Trophoblast cell (in vitro differentiated cells and primary cell): ENCODE measurements at places on chromosomes 4 and X.

GRCh38 chrX:111504941-111505340 is 6.5 kb upstream of the SERTM2 start:
- no peaks in the 10 kb centered on the region for H3K27me3 ChIP-seq
- H3K27ac ChIP-seq, result no peak overlapping the region
- no peak overlapping the region for H3K4me3 ChIP-seq
- no peaks in the 10 kb centered on the region for H3K36me3 ChIP-seq

GRCh38 chrX:68833855-68834331 is 5.1 kb downstream of the EFNB1 start:
- H3K27me3 ChIP-seq, result peaks cover 10% of the 10 kb centered on the region
- no peaks in the 10 kb centered on the region for H3K4me1 ChIP-seq
- peak; percentile 17 for DNase-seq

GRCh38 chr4:122536001-122536400 is 79.5 kb upstream of the IL2 start:
- H3K4me1 ChIP-seq, result no peaks in the 10 kb centered on the region
- H3K27me3 ChIP-seq, result no peaks in the 10 kb centered on the region
- no peak overlapping the region for H3K4me3 ChIP-seq
- no peak for DNase-seq
- no peaks in the 10 kb centered on the region for H3K36me3 ChIP-seq
- no peak overlapping the region for H3K27ac ChIP-seq

DNA sequence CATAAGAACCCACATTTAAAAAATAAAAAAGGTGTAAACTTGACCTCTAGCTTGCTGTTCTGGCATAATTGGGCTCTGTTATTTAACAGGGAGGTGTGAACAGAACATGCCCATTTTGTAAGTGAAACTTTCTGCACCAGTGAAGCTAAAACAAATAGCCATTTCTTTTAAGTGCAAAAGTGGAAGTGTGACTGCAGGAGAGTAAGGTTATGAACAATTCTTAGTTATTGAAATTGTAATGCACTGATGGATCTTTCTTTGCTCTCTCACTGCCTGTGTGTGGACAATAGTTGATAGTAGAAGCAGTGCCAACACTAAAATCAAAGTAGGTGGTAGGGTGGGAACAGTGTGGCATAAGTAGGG is 12.6 kb downstream of the P2RY10 start:
- H3K4me3 ChIP-seq, result no peak overlapping the region
- no peak for DNase-seq
- H3K4me1 ChIP-seq, result no peaks in the 10 kb centered on the region
- H3K27me3 ChIP-seq, result no peaks in the 10 kb centered on the region

DNA sequence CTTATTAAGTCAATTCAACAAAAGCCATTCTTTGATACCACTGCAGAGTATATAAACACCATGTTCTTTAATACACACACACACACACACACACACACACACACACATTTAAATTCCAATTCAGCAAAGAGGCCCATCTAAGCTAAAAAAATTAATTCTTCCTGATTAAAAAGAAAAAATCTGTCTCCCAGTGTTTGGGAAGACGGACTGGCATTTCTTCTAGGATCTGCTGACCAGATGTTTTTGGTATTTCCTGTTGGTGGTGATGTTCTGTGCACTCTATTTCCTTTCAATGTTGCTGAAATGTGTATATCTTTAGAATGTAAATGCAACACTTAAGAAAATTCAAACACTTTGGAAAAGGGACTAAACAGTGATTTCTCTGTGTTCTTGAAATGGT is 243.8 kb downstream of the THOC2 start:
- H3K4me1 ChIP-seq, result no peaks in the 10 kb centered on the region
- DNase-seq, result no peak
- H3K4me3 ChIP-seq, result no peak overlapping the region
- no peaks in the 10 kb centered on the region for H3K27me3 ChIP-seq
- H3K27ac ChIP-seq, result no peak overlapping the region
- H3K36me3 ChIP-seq, result no peaks in the 10 kb centered on the region

DNA sequence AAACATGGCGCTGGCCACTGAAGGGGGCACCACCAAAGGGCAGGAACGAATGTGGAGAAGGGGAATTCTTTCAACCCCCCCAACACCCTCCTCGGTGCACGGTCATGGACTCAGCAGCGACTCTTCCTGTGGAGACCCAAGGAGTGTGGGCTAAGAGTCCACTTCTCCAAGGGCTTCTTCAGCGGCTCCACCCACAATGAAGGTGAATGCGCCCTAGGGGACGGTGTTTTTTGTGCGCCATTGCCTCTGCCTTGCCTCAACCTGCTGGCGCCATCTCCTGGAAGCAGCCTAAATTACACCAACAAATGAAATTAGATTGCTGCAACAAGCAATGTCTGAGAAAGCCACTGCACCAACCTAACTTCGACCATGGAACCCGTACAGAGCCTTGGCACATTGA is 169.2 kb upstream of the MAGEB18 start:
- no peak overlapping the region for H3K4me3 ChIP-seq
- H3K27ac ChIP-seq, result no peak overlapping the region
- DNase-seq, result peak; percentile 4

DNA sequence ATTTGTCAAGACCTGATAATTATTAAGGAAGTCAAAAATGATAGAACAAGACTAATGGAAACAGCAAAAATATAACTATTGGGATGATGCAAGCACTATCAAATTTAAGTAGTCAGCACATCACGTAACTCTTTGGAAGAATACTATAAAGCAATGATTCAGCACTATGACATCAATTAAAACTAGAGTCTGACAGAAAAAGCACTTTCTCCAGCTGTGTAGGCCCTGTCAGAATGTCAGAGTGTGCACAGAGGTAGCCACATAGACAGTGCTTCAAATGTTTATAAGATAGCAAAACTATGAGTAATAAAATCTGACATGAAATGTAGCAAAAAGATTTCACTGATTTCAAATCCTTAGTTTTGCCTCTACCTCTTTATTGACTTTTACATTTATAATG is 1226.6 kb upstream of the ADGRL3 start:
- H3K4me3 ChIP-seq, result no peak overlapping the region
- H3K27me3 ChIP-seq, result no peaks in the 10 kb centered on the region
- H3K36me3 ChIP-seq, result no peaks in the 10 kb centered on the region
- no peak overlapping the region for H3K27ac ChIP-seq
- H3K4me1 ChIP-seq, result no peaks in the 10 kb centered on the region

DNA sequence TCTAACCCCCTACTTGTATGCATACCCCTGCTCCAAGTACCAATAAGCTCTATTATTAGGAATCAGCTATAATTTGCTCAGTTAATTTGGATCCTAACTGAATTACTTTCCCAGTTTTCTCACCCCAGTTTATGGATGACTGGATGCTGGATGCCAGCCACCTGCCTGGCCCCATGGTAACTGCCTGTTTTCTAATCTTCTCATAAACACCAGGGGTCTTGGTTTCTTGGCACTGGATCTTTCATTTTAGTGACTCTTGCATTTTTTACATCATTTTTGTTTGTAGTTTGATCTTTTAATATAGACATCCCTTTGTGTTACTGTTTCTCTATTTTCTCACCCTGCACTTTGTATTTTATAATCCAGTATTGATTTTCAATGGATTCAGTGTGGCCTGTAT is 246.8 kb downstream of the ADGRL3 start:
- DNase-seq, result no peak
- no peak overlapping the region for H3K4me3 ChIP-seq
- H3K27ac ChIP-seq, result no peak overlapping the region
- H3K4me1 ChIP-seq, result peaks cover 2% of the 10 kb centered on the region
